ENCODE measurements at places on chromosomes 7 and 10.

DNA sequence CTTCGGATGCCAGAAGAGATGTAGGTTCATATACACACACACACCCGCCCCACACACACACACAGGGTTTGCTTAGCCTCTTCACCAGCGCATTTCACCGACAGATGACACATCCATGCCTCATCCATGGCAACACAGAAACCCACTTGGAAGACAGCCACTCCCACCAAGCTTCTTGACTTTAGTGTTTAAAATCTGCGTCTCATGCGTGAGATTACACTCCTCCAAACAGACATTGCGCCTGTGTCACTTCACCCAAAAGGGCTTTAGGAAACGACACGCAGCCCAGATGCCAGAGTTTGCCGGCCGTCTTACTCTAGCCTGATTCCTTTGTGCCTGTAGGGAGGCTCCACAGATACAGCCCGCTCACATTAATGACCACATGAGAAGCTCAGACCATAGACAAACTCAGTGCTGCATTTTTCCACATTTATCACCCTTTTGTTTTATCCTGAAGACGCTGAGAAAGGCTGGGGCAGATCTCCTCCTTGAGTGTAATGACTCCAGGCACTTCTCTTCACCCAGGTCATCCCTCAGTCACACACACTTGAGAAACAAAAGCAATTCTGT is 73.8 kb downstream of the DIP2C start:
- DNase-seq, result no peak

GRCh38 chr10:129028451-129028850 is 438.6 kb upstream of the MGMT start:
- no peak for DNase-seq

GRCh38 chr10:49294731-49295130 is 4.2 kb upstream of the C10orf71 start:
- no peak for DNase-seq

- DNase-seq, result no peak
These were observed 244.5 kb upstream of the MYO3A start for GRCh38 chr10:25689346-25690100.

All from HFF-Myc (cell line).